Cortex of kidney (tissue), 1 donor: ENCODE measurements at places on chromosomes 5 and 9.

DNA sequence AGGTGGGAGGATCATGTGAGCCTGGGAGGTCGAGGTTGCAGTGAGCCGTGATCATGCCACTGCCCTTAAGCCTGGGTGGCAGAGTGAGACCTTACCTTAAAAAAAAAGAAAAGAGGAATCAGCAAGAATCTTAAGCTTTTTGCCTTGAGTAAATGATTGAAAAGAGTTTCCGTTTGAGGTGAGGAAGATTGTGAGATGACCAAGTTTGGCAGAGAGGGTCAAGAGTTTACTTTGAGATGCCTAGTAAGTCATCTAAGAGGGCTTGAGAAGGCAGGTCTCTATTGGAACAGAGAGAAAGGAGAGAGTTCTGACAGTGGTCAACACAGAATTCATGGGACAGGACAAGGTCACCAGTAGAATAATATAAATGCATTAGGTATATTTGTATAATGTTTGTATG lies 572.1 kb downstream of the TLE4 start:
- no peak for DNase-seq

DNA sequence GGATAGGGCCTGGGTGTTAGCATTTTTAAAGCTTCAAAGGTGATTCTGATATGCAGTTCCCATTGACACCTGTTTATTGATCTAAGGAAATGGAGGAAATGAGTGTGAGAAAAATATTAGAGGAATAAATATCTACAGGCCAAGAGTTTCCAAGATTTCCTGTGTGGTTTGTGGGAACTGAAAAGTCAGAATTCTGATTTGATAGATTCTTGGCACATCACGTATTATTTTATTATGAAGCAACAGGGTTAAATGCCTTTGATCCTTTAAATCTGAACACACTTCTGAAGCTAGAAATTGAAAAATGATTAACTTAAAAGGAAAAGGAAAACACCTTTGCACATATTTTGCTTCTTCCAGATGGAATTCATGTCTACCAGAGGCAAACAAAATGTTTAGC lies 113.7 kb downstream of the CD180 start:
- no peak for DNase-seq

GRCh38 chr5:111280282-111280951 lies 56.2 kb downstream of the CAMK4 start:
- DNase-seq = no peak

DNA sequence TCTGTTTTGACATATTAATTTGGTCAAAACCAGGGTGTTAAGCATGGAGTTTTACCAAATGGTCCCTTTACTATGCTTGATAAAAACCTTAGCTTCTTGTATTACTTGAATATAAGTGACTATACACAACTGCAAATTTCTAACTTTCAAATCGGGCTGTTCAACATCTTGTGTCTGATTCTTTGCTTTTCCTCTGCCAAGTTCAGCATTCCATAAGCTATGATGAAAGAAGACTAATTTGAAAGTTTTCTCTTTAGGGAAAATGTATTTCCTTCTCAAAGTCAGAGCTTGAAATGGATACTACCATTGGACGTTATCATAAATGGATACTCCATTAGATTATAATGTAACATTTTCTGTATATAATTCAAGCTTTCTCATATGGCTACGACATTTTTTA lies 792.9 kb downstream of the EFNA5 start:
- DNase-seq = no peak

GRCh38 chr9:22129133-22129532 lies 120.0 kb upstream of the CDKN2B start:
- DNase-seq = no peak

- DNase-seq = no peak
Measured at GRCh38 chr5:172598251-172599203, 42.5 kb upstream of the NEURL1B start.

- DNase-seq = no peak
Measured at GRCh38 chr5:38433160-38433861, 123.1 kb downstream of the LIFR start.

GRCh38 chr5:109359642-109360041 lies 50.1 kb downstream of the PJA2 start:
- DNase-seq = no peak

- DNase-seq = no peak
Measured at GRCh38 chr5:88419931-88420330, 151.3 kb upstream of the TMEM161B start.

DNA sequence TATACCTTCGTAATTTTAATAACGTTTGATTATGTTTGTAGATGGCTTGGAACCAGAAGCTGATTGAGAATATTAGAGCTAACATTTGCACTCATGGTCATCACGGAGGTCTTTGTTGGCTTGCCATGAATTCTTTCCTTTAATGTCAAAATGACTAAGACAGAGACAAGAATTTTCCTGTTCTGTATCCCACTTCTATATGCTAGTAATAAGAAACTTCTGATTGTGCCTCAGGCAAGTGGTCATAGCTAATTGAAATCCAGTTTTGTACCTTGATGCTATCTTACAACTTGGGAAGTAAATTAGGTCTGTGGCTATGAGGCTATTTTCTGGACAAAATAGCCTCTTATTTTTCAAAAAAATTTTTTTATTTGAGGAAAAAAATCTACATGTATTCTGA lies 167.6 kb downstream of the RANBP17 start:
- DNase-seq = no peak

GRCh38 chr5:113794981-113795380 lies 281.5 kb downstream of the YTHDC2 start:
- no peak for DNase-seq

- no peak for DNase-seq
Measured at GRCh38 chr5:147887026-147887627, 8.6 kb downstream of the SCGB3A2 start.

- DNase-seq = no peak
Measured at GRCh38 chr5:96896276-96896675, 20.0 kb downstream of the ERAP2 start.

DNA sequence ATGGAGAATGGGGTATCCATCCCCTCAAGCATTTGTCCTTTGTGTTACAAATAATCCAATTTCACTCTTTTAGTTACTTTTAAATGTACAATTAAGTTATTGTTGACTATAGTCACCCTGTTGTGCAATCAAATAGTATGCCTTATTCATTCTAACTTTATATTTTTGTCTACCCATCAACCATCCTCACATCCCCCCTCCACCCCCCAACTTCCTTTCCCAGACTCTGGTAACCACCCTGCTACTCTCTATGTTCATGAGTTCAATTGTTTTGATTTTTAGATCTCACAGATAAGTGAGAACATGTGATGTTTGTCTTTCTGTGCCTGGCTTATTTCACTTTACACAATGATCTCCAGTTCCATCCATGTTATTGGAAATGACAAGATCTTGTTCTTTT lies 15.4 kb upstream of the RANBP17 start:
- no peak for DNase-seq

DNA sequence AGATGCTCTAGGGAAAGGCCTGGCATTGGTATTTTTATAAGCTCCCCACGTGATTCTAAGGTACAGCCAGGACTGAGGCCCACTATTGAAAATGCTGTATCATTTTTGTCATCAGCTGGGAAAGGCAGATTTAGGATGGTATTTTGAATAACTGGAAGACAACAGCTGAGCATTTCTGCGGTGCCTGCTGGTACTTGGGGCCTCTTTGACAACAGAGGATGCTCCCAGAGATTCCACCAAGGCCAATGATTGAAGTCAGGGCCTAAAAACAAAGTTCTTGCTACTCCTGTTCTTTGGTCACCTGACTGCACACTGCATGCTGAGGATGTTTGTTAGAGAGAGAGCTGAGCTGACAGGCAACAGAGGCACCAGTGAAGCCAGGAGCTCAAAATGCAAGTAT lies 8.1 kb downstream of the FBLL1 start:
- DNase-seq = no peak

GRCh38 chr5:105730982-105731381 lies 1939.8 kb downstream of the EFNA5 start:
- DNase-seq = no peak

GRCh38 chr5:59362438-59362837 lies 531.1 kb downstream of the PDE4D start:
- no peak for DNase-seq

DNA sequence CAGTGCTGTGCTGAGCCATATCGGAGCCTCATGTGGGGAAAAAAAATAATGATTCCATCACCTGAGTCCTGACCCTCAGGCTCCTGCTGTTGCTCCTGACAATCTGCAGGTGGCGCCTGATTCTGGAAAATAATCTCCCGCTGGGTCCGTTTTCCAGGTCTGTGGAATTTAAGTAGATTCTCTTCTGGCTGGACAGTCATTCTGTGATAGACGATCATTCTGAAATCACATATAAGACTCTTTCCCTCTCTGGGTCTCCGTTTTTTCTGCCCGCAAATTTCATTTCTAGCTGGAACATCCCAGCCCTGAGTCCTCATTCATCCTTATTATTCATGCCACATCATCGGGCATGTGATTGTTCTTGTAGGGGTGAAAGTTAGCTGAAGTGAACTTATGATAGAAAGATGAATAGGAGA lies 22.1 kb upstream of the STXBP1 start:
- no peak for DNase-seq
